Fibroblast of skin of scalp (primary cell): ENCODE measurements at places on chromosomes 4 and X.
A peak's percentile ranks its signal among the peaks of the same experiment; 100 is the strongest.

- DNase-seq = no peak
Measured at GRCh38 chrX:19688426-19688825, 173.1 kb upstream of the MAP3K15 start.

DNA sequence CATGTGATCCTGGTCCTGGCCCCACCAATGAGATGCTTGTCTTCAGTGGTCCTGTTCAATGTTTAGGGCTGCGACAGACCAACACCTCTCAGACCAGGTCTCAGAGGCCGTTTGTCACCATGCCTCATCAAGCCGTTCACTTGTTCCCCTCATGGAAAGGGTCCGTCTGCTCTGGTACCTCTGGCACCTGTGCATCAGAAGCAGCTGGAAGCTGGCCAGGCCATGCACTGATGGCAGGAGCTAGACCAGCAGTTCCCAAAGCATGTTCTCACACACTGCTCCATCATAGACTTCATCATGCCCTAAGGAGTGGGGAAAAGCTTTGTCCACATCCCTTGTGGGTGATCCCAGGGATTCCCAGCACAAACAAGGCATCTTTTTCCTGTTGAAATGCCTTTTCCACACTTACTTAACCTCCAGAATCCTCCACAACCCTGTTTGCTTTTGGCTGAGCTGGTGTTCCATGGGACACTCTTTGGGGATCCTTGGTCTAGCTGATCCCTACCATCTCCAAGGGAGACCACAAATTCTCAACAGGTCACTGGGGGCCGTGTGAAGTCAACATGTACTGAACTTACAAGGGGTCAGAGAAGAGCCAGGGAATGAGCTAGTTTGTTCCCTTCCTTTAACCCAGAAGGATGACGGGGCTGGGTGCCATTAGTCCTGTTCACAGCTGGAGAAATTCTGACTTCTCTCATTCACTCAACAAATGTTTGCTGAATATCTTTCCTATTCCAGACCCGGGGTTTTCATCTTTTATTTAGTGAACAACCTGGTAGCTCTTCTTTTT lies 21.8 kb downstream of the SH3TC1 start:
- DNase-seq = no peak

DNA sequence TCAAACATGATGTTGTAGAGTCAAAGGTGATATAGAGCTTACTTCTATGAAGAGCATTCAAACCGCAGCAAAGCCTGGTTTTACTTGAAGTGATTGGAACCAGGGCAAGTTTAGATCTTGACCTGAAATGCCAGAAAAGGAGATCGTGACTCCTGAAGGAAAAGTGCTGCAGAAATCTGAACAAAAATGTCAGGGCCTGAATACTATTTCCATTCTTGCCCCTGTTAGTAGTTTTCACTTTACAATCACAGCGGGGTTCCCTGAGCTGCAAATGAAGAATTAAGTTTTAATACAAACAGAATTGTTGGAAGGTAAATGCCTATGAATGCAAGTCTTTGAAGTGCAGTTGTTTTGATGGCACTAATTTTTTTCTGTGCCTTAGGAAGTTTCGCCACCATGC lies 4.1 kb downstream of the SLIT2 start:
- DNase-seq = no peak

DNA sequence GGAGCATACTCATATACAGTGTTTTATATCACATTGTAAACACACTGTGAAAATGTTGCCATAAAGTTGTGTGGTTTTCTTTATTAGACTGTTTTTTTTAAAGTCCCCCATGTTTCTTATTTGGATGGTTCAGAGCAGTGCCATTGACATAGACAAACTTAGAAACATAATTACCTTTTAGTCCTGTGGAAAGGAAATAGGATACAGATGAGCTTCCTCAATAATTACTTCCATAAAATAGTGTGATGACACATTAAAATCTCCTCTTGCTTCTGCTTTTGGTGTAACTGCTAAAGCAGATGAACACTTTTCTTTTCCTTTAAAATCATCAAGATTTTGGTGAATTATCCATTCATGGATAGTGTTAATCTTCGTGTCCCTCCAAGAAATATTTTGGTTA lies 52.9 kb upstream of the LIMCH1 start:
- DNase-seq = no peak

DNA sequence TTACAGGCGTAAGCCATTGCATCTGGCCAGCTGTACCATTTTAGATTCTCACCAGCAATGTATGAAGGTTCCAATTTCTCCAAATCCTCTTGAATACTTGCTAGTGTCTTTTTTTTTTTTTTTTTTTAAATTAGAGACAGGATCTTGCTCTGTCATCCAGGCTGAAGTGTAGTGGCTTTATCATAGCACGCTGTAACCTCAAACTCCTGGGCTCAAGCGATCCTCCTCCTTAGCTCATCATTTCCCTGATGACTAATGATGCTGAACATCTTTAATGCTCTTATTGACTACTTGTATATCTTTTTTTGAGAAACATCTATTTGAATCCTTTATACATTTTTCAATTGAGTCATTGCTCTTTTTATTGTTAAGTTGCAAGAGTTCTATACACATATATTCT lies 40.3 kb downstream of the HDAC8 start:
- peak; percentile 24 for DNase-seq

DNA sequence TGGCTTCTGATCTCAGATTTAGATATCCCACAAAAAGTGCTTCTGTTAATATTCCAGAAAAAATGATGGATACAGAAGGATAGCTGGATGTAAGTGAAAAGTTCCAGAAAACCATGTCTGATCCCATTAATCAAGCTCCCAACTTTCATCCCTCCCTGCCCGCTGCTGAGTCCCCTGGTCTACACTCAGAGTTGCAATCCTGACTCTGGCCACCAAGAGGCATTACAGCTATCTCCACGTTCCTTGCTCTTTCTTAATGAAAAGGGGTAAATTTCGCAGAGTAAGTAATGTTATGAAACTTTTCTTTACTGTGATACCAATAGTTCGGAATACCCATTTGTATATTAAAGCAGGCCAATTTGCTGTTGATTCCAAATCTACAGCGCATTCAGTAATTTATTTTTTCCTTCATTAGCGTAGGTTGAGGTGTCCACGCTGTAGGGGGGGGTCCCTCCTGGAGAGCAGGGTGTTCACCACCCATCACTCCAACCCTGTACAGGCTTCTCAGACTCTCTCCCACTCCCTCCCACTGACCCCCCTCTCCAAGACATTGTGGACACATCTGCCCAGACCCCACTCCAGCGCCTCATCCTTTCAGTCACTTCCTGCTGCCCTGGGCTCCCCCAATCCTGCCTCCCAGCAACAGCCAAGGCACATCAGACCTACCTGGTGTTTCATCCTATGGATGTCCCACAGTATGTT lies 55.1 kb downstream of the RAB40A start:
- DNase-seq = peak; percentile 33
